NCI-H187 (cell line): ENCODE measurements at places on chromosomes 1 and 21.

- no peak for DNase-seq
Observed at GRCh38 chr1:178092878-178093493, 918 bp upstream of the RASAL2 start.

DNA sequence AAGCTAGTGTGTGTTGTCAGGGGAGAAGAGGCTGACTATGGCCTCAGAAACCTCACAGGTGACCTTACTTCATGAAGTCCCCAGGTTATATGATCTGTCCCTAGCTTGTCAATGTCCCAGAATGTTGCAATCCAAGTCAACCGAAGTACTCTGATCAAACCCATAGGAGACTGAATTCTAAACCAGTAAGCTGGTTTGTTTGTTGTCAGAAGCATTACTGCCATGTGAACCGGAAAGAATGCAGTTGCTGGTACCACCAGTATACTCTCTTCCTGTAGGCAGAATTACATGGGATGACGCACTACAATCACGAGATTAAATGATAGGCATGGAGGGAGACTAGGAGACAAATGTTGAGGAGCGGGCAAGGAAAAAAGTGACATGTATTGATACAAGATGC is 26.1 kb upstream of the MAN1A2 start:
- DNase-seq: no peak

- peak; percentile 10 for DNase-seq
Observed at GRCh38 chr1:208190784-208191183, 53.4 kb downstream of the PLXNA2 start.

DNA sequence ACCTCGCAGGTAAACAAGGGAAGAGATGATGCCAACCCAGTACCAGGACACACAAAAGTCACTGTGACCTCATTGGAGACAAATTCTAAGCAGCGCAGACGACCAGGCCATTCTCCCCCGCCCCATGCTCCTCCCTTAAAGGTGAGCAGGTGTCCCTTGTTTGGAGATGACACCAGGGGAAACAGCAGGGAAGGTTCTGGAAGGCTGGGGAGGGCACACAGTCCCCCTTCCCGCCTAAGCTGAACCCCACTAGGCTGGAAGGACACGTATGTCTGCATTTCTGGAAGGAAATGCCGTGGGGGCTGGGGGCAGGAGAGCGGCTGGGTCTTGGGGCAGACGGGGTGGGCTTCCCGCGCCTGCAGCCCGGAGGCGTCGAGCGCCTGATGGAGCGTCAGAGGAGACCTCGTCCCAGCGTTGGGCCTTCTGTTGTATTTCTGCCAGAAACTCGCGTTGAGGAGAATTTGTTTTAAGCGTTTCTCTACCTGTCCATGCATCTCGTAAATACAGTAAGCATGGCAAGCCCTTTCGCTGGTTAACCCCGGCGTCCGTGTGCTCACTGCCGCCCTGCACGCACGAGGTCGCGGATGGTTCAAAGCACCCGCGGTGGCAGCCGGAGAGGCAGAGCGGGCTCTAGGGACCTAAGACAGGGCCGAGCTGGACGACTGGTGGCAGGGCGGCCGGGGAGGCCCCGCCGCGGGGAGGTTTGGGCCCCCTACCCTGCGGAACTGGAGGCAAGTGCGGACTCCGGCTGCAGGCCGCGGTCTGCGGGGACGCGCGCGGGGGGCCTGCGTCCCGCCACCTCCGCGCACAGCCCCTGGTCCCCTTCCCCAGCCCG is 1.2 kb upstream of the LHX4 start:
- no peak for DNase-seq

- no peak for DNase-seq
Observed at GRCh38 chr1:191969290-191969689, 189.0 kb upstream of the RGS18 start.

- no peak for DNase-seq
Observed at GRCh38 chr1:6241107-6241886, 2.7 kb upstream of the HES3 start.

- DNase-seq: no peak
Observed at GRCh38 chr1:110760321-110760720, 85.6 kb upstream of the KCNA3 start.

- no peak for DNase-seq
Observed at GRCh38 chr1:905811-906599, 17.7 kb upstream of the SAMD11 start.

DNA sequence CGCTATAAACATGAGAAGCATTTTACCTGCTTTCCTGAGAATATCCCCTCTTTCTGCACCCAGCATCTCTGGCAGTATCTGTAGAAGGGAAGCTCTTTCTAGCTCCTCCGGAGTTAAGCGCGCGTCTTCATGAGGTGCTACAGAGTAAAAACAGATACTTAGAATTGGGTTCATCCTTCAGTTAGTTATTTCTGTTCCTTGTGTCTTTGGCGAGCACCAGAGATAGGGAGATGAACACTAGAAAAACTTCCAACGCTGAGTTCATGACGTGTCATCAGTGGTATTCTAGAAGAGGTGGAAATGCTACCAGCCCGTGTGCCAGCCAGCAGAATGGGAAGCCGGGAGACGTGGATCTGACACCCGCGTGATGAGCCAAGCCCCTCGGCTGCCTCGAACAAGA is 2.1 kb downstream of the UTS2 start:
- no peak for DNase-seq

GRCh38 chr1:155092641-155093040 is 14.0 kb downstream of the EFNA3 start:
- no peak for DNase-seq

DNA sequence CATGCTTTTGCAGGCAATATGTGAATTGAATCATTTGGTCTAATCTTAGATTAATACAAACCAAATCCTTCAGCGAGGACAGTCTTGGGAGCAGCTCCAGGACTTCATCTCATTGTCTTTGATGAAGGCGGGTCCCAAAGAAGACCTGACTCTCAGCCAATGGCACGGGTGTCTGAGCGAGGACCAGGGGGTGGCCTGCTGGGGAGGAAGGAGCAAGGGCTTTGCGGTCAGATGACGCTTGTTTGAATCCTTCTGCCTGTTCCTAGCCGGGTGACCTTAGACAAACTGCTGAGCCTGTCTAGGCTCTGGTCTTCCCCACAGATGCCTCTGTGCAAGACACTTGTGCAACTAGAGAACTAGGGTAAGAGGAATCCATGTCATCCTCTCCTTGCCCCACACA is 312.1 kb upstream of the VAMP3 start:
- DNase-seq: no peak

- DNase-seq: no peak
Observed at GRCh38 chr1:55064861-55065263, 25.5 kb downstream of the PCSK9 start.

GRCh38 chr1:1763657-1764621 is 14.3 kb downstream of the NADK start:
- no peak for DNase-seq

DNA sequence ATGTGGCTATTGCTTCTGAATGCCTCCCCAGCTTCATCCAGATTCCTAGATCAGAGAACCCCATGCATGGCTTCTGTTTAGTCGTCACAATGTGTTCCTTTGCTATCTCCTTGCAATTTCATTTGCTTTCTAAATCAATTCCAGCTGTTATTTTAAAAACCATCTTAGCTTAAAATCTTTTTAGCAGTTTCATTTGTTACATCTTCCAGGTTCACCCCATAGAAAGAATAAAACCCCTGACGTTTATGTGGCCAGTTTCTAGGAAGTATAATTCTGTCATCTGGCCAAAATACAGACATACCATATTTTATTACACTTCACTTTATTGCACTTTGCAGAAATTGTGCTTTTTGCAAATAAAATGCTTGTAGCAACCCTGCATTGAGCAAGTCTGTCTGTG is 278.4 kb downstream of the PTPRC start:
- DNase-seq: no peak

- DNase-seq: no peak
Observed at GRCh38 chr1:169488157-169488556, 2.4 kb upstream of the SLC19A2 start.

DNA sequence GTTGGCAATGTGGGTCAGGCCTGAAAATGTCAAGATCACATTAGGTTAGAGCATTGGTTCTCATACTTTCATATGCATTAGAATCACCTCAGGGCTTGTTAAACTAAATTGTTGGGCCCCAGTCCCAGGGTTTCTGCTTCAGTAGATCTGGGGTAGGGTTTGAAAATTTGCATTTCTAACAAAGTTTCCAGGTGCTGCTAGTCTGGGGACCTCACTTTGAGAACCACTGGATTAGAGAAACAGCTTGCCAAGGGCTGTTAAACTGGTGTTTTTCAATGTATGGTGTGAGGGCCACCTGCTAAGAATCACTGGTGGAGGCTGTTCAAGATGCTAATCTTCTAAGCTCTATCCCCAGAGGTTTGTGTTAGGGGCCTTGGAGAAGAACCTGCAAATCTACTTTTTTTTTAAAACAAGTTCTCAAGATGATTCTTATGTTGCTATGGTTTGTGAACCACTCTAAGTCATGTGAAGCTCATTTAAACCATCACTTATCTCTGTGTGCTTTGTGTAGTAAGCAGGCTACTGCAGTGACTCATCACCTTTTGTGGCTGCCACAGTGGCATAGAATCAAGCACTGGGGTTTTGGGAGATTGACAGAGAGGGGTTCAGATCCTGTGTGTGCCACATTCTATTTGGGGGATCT is 152.2 kb downstream of the S1PR1 start:
- DNase-seq: no peak

- DNase-seq: no peak
Observed at GRCh38 chr21:14744368-14744767, 198.3 kb upstream of the SAMSN1 start.

DNA sequence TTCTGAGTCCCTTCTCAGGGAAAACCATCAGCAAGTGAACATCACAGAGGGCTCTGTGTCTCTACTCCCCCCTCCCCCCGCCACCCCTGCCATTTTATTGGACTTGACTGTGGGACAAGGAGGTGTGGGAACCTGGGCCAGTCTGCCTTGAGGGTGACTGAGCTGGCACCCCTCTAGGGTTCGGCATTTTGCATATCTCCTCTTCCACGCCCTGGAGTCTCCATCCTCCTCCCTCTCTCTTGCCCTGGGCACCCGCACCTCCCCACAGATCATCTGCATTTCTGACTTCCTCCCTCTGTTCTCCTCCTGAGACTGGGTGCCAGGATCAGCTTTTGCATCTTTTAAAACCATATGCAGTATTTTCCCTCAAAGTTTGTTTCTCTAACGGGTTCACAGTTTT is 107.1 kb upstream of the ERRFI1 start:
- DNase-seq: no peak

DNA sequence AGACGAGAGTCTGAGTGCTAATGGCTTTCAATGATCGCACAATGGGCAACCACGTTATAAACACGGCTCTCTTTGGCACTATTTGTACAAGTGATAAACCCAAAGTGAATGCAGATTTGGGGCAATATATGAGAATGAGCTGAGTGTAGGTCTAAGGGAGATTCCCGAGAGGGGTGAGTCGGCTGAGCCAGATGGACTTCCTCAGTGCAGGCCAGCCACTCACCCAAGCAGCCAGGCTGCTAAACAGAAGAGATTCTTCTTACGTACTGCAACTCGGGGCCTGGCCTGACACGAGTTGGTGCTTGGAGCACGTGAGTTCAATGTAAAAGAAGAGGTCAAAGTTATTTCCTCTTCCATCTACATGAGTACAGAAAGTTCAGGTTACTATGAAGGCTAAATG is 6.2 kb upstream of the MIXL1 start:
- DNase-seq: no peak

DNA sequence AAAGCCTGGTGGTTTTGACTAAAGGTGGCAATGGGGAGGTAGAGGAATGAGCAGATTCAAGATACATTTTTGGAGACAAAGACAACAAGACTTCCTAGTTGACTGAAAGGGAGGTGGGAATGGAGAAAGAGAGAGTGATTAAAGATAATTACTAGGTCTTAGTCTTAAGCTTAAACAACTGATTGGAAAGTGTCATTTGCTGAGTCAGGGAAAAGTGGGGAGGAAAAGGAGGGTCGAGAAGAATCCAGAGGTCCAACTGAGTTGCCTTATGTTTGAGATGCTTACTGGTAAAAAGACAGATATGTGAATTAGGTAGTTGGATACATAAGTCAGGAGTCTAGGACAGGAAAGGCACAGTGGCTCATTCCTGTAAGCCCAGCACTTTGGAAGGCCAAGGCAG is 179.3 kb downstream of the RGS7 start:
- DNase-seq: no peak

DNA sequence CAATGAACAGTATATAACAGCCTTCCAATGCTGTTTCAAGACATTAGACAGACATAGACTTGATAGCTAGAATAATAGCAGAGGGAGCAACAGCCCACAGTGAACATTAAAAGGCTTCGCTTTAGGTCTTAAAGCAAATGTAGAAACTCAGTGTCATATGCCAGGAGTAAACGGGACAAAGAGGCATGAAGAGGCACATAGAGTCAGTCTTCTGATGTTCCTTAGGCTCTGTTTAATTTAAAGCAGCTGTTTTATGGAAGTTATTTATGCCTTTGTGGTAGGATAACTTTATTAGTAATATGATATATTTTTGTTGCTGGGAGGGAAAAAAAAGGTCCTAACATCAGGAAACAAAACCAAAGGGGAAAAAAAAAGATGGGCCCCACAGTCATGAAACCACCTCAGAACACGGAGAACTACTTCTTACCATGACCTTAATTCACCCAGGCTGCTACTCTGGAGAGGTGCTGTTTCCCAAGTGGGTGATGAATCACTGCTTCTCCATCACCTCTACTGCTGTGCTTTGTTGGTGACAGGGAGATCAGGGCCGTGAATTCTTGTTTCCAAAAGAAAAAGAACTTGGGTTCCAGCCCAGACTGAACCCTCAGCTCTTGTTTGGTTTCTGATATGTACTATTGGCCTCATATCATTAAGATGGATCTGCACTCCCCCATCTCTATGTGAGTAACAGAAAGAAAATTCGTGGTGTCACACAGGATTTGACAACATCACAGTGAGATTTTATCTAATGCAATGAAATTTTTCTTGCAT is 616.9 kb downstream of the KIF26B start:
- DNase-seq: no peak

DNA sequence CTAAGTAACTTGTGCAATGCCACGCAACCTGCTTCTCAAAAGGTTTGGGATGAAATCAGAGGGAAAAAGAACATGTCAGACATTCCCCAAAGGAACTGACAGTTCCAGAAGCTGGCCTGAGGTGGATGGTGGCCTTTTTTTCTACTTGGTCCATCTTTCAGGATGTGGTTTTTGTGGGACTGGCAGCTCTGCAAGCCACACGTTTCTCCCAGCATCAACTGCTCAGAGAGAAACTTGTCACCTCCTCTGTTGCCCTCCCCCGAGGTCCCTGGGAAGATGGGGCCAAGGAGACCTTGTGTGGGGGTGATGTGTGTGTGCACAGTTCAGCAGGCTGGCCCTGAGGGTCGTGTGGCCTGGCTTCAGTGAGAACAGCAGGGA is 2.5 kb upstream of the DHRS3 start:
- no peak for DNase-seq
